Naive B cell (primary cell): ENCODE measurements at places on chromosomes 5 and 9.

DNA sequence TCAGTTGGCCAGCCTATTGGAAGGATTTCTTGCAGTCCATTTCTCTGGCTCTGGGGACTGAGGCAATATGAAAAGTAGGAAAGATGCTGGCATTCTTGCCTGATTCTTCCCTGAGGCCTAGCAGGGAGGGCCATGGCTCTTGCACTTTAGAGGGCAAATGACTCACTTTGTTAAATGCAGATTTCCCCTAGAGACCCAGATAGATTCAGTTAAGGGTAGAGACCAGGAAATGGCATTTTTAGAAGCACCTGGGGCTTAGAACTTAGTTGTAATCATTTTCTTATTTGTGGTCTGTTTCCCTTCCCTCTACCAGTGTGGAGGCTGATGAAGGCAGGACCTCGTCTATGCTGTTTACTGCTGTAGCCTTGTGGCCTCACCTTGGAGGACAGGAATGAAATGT is 112.8 kb upstream of the NR3C1 start:
- no peak for DNase-seq

GRCh38 chr9:106670418-106670817 is 192.5 kb upstream of the ZNF462 start:
- no peak for DNase-seq

- no peak for DNase-seq
Measured at GRCh38 chr5:126300293-126300692, 122.9 kb upstream of the GRAMD2B start.

- no peak for DNase-seq
Measured at GRCh38 chr5:119336262-119336661, 19.6 kb upstream of the TNFAIP8 start.

- peak; percentile 75 for DNase-seq
Measured at GRCh38 chr5:124746916-124747790, 714 bp upstream of the ZNF608 start.

GRCh38 chr9:100111235-100111634 is 12.2 kb downstream of the INVS start:
- DNase-seq: no peak

DNA sequence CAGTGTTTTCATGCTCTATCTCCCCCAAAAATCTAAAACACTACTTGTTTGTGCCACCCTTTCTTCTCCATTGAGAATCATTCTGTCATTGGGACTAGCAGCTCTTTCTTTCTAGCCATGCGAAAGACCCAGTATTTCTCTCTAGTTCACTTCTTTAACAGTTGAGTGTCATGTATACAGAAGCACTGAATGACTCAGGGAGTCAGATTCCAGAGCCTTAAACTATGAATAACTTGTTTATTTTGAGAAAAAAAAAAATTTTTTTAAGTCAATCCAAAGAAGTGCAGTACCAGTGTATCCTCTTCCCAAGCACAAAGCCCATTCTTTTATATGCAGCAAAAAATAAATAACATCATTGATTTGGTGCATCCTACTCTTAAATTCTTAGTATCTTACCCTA is 415.4 kb upstream of the GRAMD2B start:
- DNase-seq: no peak

- no peak for DNase-seq
Measured at GRCh38 chr5:123207081-123207537, 118.1 kb downstream of the PRDM6 start.

GRCh38 chr9:126373241-126373640 is 46.6 kb downstream of the MVB12B start:
- DNase-seq: no peak

GRCh38 chr5:112245656-112246055 is 173.4 kb downstream of the EPB41L4A start:
- no peak for DNase-seq

GRCh38 chr5:25412116-25412661 is 767.4 kb upstream of the CDH10 start:
- no peak for DNase-seq

DNA sequence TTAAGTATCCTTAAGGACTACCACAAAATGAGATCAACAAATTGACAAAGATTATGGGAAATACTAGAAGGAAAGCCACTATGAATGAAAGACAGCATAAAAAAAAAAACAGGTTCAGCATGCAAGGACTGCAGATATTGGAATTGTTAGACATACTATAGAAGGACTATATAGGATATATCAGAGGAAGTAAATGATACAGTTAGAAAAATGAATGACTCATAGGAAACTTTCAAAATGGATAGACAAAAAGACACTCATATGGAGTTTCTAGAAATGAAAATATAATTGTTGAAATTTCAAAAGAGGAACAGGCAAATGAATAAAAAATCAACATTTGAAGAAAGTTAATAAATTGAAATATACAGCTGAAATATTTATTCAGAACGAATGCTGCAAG is 180.6 kb downstream of the PLK2 start:
- no peak for DNase-seq

DNA sequence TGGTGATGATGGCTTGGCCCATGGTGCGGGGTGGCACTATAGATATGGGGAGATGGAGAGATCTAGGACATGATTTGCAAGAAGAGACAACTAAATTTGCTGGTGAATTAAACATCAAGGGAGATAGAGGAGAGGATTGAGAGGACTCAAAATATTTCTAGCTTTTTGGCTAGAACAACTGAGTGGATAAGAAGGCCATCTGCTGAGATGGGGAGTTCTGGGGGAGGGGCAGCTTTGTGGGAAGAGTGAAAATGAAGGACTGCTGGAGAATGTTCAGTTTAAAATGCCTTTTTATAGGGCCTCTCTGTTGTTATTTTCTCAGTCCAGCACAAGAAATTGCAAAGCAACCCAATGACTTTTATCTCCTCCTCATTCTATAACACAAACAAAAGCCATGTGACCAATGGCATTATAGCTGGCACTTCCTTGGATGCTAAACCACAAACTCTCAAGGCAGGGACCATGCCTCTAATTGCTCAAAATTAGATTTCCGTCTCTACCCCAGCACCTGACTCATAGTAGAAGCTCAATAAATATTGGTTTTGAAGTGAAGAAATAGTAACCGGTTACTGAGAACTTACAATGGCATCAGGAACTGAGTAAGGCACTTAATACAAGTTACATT is 29.8 kb downstream of the JAKMIP2 start:
- DNase-seq: no peak

GRCh38 chr9:27861887-27862286 is 288.6 kb upstream of the C9orf72 start:
- no peak for DNase-seq

DNA sequence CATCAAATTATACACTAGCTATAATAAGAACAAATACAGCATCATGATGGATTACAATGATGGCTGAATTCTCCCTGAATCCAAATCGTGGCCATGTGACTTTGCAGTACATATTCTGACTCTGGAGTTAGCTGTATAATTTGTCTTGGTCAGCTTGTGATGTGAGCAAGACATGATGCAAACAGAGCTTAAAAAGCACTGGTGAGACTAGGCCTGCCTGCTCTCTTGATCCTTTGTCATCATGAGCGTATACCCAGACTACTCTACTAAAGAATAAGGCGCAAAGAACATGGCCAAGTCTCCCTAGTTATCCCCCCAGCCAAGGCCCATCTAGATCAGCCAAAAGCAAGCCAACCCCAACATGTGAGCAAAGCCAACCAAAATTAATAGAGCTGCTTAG is 34.7 kb upstream of the IFNE start:
- no peak for DNase-seq

DNA sequence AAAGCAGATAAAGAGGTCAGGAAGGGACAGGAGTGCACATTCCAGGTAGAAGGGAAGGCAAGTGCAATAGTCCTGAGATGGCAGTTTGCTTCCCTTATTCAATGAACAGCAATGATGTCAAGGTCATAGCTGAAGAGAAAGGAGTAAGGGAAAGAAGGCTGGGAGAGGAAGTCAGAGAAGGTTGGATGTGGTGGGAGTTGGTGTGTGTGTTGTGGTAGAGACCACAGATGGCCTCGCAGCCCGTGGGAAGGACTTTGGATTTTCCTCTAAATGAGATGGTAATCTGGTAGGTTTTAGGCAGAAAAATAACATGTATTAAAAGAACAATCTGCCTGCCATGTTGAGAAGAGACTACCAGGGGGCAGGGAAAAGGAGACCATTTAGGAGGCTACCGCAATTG is 25.1 kb upstream of the LPAR1 start:
- no peak for DNase-seq

DNA sequence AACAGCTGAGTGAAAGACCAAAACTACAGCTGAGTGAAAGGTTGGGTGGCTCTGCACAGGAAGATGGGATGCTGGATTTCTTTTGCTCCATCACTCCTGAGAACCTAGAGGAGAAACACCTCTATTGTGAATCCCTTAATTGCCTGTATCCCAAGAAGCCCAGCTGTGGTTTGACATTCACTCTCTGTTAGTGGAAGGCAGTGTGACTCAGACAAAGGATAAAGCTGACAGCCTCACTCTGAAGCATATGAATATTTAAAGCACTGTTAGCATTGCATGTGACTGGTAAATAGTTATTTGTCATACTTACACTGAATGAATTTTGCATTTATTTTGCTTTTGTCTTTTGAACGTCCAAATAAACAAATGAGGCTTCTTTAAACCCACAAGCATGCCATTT is 367.1 kb upstream of the RIOK2 start:
- no peak for DNase-seq

- no peak for DNase-seq
Measured at GRCh38 chr9:108535526-108535925, 320.3 kb downstream of the ACTL7B start.

DNA sequence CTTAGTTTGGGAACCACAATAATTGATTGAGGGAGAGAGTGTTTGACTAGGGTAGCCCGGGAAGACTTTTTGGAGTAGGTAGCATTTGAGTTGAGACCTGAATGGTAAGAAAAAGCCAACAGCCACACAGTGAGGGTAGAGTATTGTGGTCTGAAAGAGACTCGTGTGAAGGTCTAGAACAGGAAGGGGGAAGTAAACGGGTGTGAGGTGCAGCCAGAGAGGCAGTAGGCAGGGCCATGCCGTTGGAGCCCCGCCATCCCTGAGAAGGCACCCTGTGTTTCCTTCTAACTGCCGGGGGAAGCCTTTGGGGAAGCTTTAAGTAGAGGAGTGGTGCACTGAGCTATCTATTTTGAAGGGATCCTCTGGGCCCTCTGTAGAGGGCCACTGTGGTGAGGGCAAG is 3.5 kb upstream of the F2RL2 start:
- no peak for DNase-seq

DNA sequence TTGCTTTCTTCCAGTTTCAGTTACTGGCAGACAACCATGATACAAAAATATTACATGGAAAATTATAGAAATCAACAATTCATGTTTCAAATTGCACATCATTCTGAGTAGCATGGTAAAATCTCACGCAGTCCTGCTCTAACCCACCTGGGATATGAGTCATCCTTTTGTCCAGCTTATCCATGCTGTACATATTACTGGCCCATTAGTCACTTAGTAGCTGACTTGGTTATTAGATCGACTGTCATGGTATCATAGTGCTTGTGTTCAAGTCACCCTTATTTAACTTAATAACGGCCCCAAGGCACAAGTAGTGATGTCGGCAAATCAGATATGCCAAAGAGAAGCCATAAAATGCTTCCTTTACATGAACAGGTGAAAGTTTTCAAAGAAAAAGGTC is 41.2 kb downstream of the NADK2 start:
- DNase-seq: no peak

DNA sequence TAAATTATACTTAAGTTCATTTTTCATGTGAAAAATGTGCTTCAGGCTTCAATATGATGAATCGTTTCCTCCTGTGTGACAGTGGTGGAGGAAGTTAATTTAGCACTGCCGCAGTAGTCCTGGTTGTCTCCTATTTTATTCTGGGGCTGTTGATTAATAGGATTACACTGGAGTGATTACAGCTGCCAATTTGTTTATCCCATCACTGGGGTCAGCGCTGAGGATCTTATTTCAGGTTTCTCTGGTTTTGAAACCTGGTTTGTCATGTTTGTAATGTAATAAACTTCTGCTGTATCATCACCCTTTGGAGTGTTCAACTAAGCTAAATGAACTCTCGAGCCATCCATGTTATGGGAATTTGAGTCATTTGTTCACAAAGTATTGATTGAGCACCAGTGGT is 241.7 kb upstream of the KCNN2 start:
- DNase-seq: no peak

- no peak for DNase-seq
Measured at GRCh38 chr9:6628704-6629103, 16.8 kb downstream of the GLDC start.

GRCh38 chr9:11702548-11702947 is 990.6 kb upstream of the TYRP1 start:
- no peak for DNase-seq

- no peak for DNase-seq
Measured at GRCh38 chr9:84759300-84759750, 89.8 kb downstream of the NTRK2 start.

- no peak for DNase-seq
Measured at GRCh38 chr5:60346393-60346792, 353.6 kb downstream of the DEPDC1B start.

GRCh38 chr9:12817702-12818101 is 42.9 kb downstream of the LURAP1L start:
- no peak for DNase-seq

DNA sequence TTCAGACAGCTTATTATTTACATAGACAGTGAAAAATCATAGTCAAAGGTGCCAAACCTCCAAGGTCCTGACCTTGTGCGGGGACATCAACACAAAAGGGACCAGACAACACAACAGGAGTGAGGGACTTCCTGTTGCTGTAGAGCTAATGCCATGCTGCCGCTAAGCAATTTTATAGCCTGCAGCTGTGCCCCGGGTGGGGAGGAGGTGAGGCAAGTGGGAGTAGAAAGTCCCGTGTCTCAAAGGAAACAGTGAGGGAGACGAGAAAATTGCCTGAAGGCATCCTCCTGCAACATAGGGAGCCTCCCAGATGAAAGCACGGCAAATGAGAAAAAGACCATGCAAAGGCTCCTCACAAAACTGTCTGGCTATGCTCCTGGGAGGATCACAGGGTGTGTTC is 58.8 kb downstream of the CAAP1 start:
- DNase-seq: no peak

GRCh38 chr5:100546001-100546400 is 10.8 kb downstream of the FAM174A start:
- DNase-seq: no peak

DNA sequence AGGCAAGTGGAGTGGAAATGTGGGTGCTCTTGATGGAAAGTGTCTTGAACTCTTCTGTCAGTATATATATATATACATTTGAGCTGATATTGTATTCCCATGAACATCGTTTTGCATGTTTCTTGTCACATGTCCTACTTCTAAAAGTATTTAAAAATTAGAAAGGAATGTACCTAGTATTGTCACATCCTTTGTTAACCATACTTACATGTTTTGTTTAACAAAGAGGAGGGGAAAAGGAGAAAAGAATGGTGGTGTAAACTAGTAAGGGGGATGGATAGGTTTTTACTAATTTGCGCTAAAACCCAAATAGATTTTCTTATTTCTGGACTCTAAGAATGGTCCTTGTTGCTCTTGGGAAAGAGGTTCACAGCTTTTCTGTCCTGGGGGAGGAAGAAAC is 181.7 kb downstream of the GOLPH3 start:
- DNase-seq: no peak
